ENCODE measurements at places on chromosomes 2 and 18.

- DNase-seq = no peak
Observed at GRCh38 chr2:238974081-238974480, 126.2 kb downstream of the TWIST2 start.

DNA sequence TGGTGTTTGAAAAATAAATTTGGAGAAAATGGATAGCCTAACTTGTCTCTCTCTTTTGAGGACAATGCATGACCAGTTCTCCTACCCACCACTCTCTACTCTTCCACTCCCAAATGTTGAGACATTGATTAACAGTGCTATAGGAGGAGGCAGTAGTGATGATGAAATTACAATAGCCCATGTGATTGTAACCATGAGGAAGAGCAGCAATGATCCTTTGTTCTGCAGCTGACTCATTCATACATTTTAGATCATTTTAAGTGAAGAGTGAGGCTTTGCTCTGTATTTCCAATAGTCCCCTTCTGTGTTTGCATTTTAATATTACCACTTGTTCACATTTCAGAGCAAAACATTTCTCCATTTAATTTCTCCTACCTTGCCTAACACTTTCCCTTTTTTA lies 592.3 kb downstream of the THSD7B start:
- no peak for DNase-seq

- no peak for DNase-seq
Observed at GRCh38 chr18:69209761-69210160, 190.9 kb upstream of the DOK6 start.

DNA sequence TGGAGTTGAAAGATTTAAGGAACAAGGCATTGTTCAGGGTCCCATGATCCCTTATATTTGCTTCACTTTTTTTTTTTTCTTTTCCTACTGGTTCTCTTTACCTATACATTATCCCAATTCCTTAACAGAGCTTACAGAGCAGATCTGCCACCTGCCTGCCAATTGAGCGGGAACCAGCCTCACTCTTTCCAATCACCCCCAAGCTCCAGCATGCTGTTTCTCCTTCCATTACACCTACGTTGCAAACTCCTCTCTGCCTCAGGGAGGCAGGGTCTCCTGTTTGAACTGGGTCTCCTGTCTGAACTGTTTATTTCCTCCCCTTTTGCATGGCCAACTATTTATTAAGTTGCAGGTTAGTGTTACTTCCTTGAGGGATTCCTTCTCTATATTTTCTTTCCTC lies 77.2 kb upstream of the SLC38A11 start:
- DNase-seq = no peak

GRCh38 chr2:220282236-220282635 lies 654.8 kb downstream of the SLC4A3 start:
- DNase-seq = no peak

DNA sequence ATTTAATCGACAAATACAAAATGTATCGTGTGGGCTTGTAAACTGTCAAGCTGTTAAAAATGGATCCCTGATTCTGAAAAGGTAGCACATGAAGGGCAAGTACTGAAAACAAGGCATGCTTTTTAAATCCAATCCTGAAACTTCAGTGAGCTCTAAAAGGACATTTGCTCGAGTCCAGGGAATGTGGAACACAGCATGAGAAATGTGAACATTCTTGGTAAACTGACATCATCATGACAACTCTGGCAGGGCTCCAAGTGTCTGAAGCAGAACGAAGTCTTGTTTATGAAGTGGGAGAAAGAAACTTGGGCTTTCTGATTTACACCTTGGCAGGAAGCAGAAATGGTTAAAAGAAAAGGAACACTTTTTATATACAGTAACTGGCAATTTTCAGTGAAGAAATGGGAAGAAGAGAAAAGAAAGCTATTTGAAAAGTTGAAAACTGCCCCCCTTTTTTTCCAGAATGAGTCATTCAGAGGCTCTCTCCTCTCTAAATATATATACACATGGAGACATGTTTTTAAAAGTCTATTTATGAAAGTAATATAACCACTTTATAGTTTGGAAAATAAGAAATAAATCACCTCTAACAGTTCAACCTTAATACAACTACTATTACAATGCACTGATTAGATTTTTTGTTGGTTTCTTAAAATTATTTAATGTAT lies 120.8 kb downstream of the GAREM1 start:
- no peak for DNase-seq

DNA sequence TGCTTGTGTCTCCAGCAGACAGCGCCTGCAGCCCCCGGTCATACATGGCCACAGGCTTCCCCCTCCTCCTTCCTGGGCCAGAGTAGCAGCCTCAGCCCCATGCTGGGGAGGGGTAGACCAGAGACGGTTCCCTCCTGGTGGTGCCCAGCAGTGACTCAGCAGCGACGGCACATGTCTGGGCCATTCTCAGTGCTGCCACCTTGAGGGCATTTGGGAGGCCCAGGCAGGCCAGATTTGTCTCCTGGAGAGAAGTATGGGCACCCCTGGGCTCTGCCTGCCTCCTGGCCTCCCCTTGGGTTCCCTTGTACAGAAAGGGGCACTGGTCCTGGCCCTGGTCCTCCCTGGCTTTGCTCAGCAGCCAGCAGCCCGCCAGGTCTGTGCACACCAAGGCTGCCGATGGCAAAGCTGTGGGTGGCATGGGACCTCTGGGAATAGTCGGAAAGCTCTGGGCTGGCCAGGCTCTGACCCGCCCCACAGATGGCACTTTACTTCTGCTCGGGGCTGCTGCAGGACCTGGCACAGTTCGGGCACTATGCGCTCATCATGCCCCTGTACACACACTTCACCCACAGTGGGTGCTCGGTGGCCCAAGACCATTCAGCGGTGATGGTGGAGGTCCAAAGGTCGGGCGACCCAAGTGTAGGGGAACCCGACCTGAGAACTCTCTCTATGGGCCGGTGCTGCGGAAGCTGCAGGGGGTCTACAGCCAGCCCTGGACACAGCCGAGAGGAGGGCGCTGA lies 11.4 kb upstream of the ALPI start:
- peak; percentile 80 for DNase-seq

DNA sequence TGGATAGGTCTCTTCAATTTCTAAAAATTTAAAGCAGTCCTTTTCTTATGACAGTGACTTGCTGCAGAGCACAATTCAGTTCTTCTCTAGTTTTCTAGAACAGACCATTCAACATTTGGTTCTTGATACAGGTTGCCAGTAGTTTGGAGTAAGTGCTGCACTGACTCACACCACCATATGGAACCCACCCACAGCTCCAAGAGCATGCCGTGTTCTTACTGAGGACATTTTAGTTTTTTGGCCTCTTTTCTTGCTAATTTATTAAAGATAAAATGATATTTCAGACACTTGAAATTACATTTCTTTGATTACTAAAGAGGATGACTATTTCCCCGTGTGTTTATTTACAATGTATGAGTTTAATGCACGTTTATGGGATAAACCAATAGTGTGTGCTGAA lies 120.0 kb downstream of the COL4A4 start:
- no peak for DNase-seq

GRCh38 chr2:153940511-153940910 lies 68.8 kb downstream of the GALNT13 start:
- DNase-seq = no peak

GRCh38 chr2:103176294-103176915 lies 414.6 kb downstream of the TMEM182 start:
- DNase-seq = no peak

- DNase-seq = no peak
Observed at GRCh38 chr2:14137643-14138042, 494.9 kb upstream of the LRATD1 start.

- DNase-seq = peak; percentile 7
Observed at GRCh38 chr2:20674974-20675679, 8.2 kb downstream of the GDF7 start.

GRCh38 chr2:113181258-113182051 lies 7.7 kb downstream of the PSD4 start:
- no peak for DNase-seq

GRCh38 chr2:189679226-189679625 lies 4.8 kb downstream of the ANKAR start:
- DNase-seq = no peak

DNA sequence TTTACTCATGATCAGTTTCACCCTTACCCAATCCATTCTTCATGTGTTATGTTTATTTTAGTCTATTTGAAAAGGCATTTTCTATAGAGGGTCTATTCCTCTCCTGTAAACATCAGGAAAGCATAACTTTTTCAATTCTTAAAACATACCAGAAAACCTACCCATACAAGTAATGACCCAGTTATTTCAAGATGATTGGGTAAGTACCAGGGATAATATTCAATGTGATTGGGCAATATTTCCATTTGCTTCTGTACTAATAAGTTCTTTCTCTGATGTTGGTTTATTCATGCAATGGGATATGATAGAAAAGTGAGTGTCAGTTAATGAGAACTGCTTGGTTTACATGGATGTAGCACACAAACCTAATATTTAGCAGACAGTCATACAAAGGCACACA lies 87.6 kb downstream of the CCBE1 start:
- DNase-seq = no peak

DNA sequence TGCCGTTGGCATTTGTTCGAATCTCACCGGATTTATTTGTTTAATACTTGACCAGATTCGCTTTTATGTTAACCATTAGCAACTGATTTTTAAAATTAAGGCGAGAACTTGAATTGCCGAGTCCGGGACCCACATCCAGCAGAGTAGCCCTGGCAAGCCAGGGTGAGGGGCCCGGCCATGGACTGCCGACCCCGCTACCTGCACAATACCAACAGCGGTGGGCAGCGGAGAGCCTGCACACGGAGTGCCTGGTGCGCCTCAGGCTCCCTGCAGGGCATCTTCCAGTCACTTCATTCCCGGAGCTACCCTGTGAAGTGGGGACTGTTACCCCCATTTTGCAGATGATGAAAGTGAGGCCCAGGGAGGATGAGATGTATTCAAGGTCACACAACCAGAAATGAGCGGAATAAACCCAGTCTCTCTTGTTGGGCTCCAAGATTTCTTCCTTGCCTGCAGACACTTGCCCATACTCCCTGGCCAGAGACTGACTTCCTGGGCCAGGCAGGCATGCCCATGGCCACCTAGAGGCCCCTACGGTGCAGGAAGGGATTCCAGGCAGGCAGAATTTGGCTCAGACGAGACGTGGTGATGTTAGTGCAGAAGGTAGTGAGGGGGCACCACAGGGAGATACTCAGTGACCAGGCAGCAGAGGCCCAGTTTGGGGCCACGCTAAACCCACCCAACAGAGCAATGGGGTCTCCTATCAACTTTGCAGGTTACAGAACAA lies 2.9 kb downstream of the FBLN7 start:
- DNase-seq = peak; percentile 13

- no peak for DNase-seq
Observed at GRCh38 chr2:17790536-17790935, 25.7 kb upstream of the MSGN1 start.

- DNase-seq = no peak
Observed at GRCh38 chr2:180577567-180577966, 402.8 kb upstream of the UBE2E3 start.

DNA sequence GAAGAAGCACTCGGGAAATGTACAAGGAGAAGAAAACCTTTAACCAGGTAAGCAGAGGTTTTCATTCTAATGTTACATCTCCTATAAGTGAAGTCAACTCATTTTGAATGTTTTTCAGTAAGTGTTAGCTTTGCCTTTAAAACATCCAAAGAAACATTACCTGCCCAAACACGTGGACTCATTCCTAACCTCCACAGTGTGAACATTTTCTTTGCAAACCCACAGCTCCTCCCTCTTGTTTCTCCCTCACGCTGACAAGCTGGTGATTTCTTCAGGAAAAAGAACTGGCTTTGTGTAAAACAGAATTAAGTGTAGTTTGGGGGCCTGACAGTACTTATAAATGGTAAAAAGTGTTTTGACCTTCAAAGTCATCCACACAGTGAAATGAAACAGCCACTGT lies 72.5 kb downstream of the MTCL1 start:
- DNase-seq = no peak

DNA sequence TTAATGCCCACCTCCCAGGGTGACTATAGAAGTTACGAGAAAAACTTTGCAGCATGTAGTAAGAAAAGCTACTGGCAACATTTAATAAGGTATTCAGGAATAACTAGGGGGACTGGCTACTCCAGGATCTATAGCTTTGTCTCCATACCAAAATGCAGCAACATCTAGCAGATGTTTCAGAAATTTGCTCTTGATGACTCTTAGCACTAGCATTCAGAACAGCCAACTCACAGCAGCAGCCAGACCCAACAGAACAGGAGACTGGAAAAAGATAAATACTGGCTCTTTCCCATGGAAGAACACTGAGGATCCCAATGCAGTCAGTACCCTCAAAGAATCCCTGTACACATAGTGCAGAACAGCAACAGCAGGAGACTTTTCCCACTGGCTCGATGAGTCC lies 105.0 kb downstream of the PRKRA start:
- no peak for DNase-seq

- no peak for DNase-seq
Observed at GRCh38 chr2:113872201-113872600, 17.7 kb upstream of the ACTR3 start.

DNA sequence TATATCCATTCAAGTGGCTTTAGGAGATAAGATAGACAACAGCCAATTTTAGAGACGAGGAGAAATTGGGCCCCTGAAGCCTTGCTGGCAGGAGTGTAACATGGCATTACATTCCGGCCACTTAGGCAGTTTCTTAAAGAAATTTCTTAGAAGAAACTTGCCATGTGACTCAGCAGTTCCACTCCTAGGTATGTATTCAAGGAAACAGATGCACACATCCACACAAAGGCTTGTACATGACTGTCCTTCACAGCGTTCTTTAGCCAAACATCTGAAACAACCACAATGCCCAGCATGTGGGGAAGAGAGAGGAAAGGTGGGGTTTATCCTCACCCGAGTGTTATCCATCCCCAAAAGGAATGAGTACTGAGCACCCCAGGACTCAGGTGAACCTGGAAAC lies 107.1 kb downstream of the NFATC1 start:
- DNase-seq = no peak

GRCh38 chr18:79518028-79518682 lies 122.4 kb downstream of the NFATC1 start:
- no peak for DNase-seq

DNA sequence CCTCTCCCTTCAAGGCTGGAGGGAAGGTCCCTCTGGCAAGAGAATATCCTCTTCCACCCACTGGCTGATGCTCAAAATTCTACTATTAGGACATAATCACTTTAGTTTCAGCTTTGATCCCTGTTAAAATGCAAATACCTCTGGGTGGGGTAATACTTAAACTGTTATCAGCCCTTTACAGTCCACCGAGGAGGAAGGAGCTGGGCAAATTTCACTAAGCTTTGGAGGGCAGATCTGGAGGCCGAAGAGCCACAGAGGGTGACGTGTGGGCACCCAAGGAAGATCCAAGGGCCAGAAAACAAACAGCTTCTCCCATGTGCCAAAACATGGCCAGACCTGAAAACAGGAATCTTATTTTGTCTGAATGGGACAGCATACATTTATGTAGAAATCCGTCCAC lies 74.6 kb upstream of the BCL11A start:
- DNase-seq = no peak
